ENCODE measurements at places on chromosomes 7 and 10.

GRCh38 chr7:136971776-136972175 lies 103.3 kb downstream of the CHRM2 start:
- DNase-seq = no peak

GRCh38 chr7:30814700-30815387 lies 43.6 kb downstream of the MINDY4 start:
- DNase-seq = no peak

GRCh38 chr7:37211097-37211880 lies 237.4 kb downstream of the ELMO1 start:
- no peak for DNase-seq

GRCh38 chr7:129882531-129882930 lies 70.2 kb downstream of the UBE2H start:
- DNase-seq = no peak

GRCh38 chr7:66950763-66951162 lies 29.7 kb downstream of the TMEM248 start:
- DNase-seq = no peak

- no peak for DNase-seq
Observed at GRCh38 chr7:15016766-15017165, 114.2 kb upstream of the DGKB start.

- no peak for DNase-seq
Observed at GRCh38 chr10:30999070-30999712, 32.5 kb downstream of the ZNF438 start.

DNA sequence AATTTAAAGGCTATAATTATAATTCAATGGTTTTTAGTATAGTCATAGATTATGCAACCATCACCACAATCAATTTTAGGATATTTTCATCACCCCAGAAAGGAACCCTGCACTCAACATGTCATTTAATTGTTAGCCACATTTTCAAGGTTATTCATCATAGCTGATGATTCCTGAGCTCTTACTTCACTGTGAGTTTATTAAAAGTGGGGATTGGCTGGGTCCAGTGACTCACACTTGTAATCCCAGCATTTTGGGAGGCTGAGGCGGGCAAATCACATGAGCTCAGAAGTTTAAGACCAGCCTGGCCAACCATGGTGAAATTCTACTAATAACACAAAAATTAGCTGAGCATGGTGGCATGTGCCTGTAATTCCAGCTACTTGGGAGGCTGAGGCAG lies 787 bp downstream of the CCL26 start:
- DNase-seq = no peak
